ENCODE measurements at places on chromosomes 6 and 20.

- DNase-seq: no peak
Measured at GRCh38 chr6:169556758-169557548, 144.9 kb downstream of the WDR27 start.

DNA sequence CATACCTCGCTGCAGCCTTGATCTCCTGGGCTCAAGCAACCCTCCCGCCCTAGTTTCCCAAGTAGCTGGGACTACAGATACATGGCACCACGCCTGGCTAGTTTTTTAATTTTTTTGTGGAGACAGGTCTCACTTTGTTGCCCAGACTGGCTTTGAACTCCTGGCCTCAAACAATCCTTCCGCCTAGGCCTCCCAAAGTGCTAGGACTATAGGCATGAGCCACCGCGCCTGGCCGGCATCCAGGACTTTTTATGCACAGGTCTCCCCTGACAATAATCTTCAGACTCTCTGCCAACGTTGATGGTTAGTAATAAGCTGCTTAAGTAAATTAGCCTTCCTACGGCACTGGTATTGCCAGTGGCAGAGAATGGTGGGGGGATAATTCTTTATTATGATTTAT, 110.5 kb upstream of the MTHFD1L start:
- DNase-seq: no peak

DNA sequence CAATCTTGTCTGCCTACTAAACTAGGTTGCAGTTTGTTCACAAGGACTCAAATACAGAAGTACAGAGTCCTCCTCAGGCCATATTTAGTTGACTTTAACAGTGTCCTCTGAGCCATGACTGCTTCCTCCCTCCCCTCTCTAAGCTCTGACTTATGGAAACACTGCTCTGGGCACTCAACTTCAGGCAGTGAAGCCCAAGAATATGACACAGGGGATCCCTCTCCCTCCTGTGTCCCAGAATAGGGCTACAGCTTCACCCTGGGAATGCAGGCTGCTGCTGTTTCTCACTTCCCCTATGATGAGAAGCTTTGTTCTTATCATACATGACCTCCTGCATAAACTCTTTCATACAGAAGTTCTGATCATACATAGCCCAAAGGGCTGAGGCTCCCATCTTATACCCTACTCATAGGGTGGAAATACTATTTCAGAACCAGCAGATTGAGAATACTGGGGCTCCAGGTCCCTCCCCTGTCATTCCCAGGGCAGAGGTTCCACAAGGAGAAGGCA, 97.3 kb upstream of the UST start:
- DNase-seq: no peak

DNA sequence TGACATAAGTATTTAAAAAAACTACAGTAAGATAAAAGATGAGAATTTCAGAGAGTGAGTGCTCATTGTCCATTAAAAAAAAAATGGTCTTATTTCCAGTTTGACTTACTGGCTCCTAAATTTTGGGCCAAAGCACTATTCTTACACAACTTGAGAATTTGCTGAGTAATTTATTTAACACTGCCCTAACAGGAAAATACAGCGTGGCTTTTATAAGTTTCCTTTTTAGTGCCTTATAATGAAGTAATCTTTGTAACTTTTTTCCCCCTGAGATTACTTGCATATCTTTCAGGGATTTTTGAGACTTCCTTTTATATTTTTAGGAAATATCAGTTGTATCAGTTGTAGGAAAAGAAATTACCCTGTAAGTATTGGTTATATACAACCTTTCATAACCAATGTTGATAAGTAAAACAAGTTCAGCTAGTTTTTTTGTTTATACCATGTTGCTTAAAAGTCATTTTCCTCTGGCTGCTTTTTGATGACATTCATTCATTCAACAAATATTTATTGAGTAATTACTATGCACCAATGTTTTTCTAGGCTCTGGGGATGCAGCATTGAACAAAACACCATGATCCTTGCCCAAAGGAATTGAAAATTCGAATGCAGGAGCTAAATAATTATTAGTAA, 106.4 kb upstream of the SGK1 start:
- DNase-seq: peak; percentile 54

- DNase-seq: no peak
Measured at GRCh38 chr6:331622-332521, 39.6 kb downstream of the DUSP22 start.

GRCh38 chr6:158634695-158635426, 9.7 kb downstream of the DYNLT1 start:
- DNase-seq: no peak
